Astrocyte (in vitro differentiated cells and primary cell): ENCODE measurements at places on chromosomes 6 and 20.

DNA sequence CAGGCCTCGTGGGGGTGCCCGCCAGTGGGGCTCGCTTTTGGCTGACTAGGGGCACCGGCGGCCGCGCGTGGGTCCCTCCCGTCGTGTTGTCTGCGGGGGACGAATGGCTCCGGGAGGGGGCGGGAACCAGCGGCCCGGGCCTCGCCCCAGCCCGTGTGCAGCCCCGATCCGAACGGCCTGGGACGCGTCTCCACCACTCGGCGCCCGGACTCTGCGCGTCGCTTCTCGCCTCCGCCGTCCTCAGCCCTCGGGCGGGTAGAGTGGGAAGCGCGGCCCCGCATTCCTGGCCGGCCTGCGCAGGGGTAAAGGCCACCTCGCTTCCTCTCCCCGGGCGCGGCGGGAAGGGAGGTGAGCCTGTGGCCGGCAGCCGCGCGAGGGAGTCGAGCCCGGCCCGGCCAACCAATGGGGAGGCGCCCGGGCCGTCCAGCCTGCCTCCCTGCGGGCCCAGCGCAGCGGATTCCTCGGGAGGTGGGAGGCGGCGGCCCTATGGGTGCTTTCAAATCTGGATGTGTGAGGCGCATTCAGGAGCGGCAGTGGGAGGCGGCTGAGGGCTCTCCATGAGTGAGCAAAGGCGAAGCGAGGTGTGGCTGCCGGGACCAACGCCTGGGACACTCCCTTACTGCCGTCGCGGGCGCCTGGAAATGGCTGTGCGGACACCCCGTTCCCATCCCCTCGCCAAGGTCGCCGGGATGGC is 1.1 kb upstream of the ZBTB46 start:
- DNase-seq: no peak

- peak; percentile 73 for DNase-seq
Measured at GRCh38 chr6:112180095-112180820, 74.1 kb downstream of the LAMA4 start.

GRCh38 chr6:85185977-85186376 is 263.9 kb upstream of the NT5E start:
- no peak for DNase-seq

DNA sequence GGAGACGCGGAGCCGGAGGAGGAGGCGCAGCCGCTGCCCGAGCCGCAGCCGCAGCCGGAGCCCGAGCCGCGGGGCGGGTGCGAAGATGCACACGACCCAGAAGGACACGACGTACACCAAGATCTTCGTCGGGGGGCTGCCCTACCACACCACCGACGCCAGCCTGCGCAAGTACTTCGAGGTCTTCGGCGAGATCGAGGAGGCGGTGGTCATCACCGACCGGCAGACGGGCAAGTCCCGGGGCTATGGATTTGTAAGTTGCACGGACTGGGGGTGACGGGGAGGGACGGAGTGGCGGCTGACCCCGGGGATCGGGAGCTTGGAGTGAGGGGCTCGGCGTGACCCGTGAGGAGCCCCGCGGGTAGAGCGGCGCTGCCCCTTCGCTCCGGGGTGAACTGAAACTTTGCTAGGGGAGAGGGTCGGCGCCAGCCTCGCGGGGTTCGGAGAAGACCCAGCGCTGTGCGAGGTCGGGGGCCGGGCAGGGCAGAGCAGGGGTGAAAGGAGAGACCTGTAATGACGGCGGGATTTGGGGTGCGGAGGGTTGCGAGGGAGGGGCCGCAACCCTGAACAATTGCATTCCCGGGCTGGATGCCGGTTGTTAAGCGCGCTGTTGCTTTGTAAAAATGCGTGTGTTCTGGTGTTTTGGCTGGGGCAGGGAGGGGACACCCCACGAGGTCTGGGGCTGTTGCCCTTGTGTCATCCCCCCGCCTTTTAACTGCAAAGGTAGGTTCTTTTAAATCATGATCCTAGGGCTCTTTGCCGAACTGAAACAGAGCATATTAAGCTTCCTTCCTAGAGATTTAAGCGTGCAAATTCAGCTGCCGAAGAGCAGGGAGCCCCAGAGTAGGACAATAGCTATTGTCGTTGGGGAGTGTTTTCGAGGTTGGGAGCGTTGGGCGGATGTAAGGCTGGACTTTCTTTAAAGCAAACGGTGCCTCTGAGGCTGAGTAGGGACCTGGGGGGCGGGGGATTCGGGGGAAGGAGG is 628 bp downstream of the RBM24 start:
- DNase-seq: peak; percentile 18

- peak; percentile 95 for DNase-seq
Measured at GRCh38 chr20:58457083-58457695, 58.0 kb downstream of the APCDD1L start.

DNA sequence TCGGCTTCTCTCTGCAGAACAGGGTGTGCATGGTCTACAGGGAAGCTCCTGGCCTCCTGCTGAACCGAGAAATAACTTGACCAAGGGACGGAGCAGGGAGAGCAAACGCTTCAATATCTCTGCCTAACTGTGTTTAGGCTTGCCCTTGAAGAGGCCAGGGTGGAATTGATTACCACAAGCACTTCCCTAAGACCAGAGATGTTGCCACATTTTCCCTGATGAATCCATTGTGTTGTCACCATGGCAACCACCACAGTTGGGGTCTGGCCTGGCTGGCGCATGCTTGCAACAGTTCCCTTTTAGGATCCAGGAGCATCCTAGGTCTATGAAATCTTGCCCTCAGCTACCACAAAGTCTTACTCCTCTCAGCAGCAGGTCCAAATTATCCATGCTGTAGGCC is 213.5 kb upstream of the SULF2 start:
- no peak for DNase-seq

GRCh38 chr6:67292169-67292568 is 1342.9 kb upstream of the ADGRB3 start:
- no peak for DNase-seq

DNA sequence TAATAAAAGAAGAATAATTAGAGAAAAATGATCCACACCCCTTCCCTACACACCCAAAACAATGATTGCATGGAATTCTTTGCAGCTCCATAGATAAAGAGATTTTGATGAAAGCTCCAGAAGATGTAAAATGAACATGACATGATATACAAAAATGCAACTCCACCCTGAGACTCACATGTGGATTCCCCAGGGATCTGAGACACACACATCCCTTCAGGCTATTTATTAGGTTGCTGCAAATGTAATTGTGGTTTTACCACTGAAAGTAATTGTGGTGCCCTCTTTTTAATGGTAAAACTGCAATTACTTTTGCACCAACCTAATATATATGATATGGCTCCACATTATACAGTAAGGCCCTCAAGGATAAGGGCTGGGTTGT is 40.4 kb upstream of the TBC1D7 start:
- DNase-seq: no peak

DNA sequence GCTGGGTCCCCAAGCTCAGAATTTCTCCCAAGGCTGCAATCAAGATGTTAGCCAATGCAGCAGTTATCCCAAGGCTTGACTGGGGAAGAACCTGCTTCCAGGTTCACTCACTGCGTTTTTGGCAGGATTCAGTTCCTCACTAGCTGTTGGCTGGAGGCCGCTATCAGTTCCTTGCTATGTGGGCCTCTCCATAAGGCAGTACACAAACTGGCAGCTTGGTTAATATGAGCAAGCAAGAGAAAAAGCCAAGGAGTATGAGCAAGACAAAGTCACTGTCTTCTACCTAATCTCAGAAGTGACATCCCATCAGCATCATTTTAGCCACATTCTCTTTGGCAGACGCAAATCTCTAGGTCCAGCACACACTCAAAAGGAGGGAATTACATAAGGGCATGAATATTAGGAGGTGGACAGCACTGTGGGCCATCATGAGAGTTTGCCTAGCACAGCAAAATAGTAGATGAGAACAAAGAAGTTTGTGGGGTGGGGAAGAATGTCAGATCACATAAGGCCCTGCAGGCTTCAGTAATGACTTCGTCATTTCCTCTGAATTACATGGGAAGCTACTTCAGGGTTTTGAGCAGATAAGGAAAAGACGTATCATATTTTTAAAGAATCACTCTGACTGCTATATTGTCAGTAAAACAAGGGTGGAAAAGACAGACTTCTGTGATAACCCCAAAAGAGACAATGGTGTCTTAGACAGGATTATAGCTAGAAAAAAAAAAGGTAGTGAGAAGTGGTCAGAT is 25.5 kb downstream of the LMBRD1 start:
- DNase-seq: no peak

DNA sequence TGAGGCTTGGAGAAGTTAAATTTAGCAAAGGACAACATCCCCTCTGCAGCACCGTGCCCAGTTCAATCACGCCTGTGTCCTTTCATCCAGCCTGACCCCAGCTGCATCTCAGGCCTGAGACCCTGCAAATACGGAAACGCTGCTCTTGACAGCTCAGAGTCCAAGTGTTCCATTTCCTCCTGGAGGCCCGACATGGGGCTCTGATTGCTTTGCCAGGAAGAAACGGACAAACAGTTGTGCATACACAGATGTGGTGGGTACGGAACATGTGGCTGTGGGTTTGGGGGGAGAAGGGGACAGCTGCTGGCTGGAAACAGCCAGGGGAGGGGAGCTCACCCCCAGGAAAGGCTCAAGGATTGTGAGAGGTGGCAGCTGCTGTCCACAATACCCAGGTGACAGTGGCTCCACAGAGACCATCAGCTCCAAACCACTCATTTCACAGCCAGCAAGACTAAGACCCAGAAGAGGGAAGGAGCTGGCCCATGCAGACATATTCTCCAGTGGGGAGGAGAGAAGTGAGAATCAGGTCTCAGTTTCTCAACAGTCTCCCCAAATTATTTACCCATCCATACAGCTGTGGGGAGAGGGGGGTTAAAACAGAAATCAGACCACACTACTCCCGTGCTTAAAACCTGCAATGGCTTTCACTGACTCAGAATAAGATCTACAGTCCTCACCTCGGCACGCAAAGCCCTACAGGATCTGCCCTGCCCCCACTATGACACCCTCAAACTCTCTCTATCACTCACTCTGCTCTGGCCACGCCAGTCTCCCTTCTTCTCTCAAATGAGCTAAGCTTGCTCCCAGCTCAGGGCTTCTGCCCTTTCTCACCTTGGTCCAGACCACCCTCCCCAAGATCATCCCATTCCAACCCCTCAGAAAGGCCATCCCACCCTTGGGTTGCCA is 89.1 kb downstream of the PREX1 start:
- DNase-seq: no peak
